ENCODE measurements at places on chromosomes 13 and 19.

DNA sequence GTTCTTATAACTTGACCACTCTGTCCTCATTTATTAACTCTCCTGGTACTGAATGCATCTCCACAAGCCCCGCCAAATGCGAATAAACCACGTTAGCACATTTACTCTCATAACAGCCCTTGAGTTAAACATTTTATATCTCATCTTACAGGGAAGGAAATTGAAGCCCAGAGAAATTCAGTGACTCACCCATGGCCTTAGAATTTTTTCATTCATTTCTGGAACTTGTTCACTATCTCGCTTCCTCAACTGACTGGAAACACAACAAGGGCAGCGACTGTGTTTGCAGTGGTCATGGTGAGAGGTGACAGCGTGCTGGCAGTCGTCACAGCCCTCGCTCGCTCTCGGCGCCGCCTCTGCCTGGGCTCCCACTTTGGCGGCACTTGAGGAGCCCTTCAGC lies 39.5 kb downstream of the SERP2 start:
- no peak for DNase-seq

GRCh38 chr19:41298348-41298964 lies 11.5 kb upstream of the CCDC97 start:
- DNase-seq = no peak

DNA sequence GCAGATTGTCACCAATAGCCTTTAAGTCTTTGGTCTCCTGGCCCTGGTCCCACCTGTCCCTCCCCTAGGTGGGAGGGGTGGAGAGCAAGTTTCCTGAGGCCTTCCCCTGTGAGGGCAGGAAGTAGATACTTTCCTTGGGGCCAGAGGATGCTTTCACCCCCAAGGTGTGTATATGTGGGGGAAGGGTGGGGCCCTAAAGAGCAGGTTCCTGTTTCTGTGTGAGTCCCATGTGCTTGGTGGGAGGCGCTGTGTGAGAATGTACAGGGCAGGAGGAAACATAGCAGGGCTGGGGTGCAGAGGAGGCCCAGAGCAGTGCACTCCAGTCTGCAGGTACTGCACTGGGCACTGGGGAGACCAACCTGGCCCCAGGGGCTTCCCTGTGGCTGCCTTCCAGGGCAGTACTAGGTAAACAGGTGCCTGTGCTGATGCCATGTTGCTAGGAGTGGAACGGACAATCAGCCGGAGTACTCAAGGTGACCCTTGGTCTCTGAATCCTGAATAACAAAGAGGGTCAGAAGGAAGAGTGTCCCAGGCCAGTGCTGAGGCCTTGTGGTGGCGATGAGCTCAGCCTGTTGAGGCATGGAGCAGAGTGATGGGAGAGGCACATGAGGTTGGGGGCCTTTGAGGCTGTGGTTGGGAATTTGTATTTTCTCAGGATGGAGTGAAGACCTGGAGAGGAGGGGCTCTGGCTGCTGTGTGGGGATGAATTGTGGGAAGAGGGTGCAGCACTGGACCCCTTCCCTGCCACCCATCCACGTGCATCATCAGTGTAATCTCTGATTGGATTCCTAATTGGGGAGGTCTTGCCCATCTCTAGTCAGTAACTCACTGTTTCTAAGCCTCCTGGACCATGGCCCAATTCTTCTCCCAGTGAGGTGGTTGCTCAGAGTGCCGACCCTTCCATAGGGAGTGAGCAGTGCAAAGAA lies 5.1 kb downstream of the EGLN2 start:
- DNase-seq = no peak

GRCh38 chr13:47518530-47518929 lies 482.5 kb downstream of the SUCLA2 start:
- no peak for DNase-seq

GRCh38 chr19:38317104-38317612 lies 1.4 kb upstream of the YIF1B start:
- DNase-seq = no peak

Measured in stimulated activated CD4-positive, alpha-beta T cell treated with anti-CD3 and anti-CD28 coated beads, Interleukin-4, amount 100 ng/mL, for 48 hours (primary cell).